ENCODE measurements at places on chromosomes 7 and 10. TPM values are rescaled to one million over a fixed set of nuclear protein-coding genes. Genes with fewer than 3 reads are reported as not detected.

The UNCX gene
- not detected for total RNA-seq

The NCF1 gene
- total RNA-seq, result 2.3 TPM

GRCh38 chr10:96176985-96177384 is 46.9 kb downstream of the ZNF518A start:
- no peaks in the 10 kb centered on the region for H3K27me3 ChIP-seq
- no peak overlapping the region for H3K27ac ChIP-seq
- DNase-seq, result no peak
- H3K36me3 ChIP-seq, result no peaks in the 10 kb centered on the region
- no peaks in the 10 kb centered on the region for H3K4me1 ChIP-seq

The NUTM2B gene
- total RNA-seq, result 0.37 TPM

DNA sequence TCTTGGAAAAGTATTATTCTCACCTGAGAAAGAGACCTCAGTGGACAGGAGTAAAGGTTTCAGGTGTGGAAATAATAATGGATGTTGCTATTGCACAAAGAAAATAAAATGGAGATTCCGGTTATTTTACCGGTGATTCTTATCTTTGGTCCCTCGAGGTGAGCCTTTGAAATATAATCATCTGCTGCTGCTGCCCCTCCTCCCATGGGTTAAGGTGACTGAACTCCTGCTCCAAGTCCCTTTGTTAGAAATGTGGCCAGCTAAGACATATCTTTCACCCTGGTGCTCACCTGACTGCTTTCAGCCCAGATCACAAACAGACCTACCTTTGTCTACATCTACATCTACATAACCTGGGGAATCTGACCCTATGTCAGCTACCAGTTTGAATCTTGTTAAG is 5.7 kb downstream of the CUBN start:
- H3K4me1 ChIP-seq, result peaks cover 20% of the 10 kb centered on the region
- H3K27me3 ChIP-seq, result no peaks in the 10 kb centered on the region
- no peak overlapping the region for H3K27ac ChIP-seq

The R3HCC1L gene
- 11.2 TPM for total RNA-seq

DNA sequence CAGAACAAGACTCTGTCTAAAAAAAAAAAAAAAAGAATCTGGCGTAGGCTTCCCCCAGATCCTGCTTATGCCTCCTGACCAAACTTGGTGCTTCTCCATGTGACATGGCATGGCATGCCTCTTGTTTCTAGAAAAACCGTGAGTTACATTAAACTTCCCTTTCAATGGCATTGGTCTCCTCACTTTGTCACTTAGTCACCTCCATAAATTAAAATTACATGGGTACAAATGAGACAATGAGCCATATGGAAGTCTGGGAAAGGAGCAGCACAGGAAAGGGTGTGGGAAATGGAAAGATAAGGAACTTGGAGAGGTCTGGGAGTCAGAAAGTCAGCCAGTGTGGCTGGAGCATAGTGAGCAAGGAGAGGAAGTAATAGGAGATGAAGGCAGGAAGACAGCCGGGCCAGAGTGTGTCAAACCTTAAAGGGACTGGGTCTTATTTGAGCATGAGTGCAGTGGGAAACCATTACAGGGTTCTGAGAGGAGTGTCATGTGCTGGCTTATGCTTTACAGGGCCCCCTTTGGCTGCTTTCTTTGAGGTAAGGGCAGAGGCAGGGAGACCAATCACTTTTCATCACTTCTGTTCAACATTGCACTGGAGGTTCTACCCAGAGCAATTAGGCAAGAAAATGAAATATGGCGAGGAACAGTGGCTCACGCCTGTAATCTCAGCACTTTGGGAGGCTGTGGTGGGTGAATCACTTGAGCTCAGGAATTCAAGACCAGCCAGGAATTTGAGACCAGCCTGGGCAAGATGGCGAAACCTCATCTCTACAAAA is 21.3 kb upstream of the ZMIZ2 start:
- no peaks in the 10 kb centered on the region for H3K27me3 ChIP-seq
- H3K4me3 ChIP-seq, result no peak overlapping the region
- H3K27ac ChIP-seq, result no peak overlapping the region
- H3K36me3 ChIP-seq, result no peaks in the 10 kb centered on the region

DNA sequence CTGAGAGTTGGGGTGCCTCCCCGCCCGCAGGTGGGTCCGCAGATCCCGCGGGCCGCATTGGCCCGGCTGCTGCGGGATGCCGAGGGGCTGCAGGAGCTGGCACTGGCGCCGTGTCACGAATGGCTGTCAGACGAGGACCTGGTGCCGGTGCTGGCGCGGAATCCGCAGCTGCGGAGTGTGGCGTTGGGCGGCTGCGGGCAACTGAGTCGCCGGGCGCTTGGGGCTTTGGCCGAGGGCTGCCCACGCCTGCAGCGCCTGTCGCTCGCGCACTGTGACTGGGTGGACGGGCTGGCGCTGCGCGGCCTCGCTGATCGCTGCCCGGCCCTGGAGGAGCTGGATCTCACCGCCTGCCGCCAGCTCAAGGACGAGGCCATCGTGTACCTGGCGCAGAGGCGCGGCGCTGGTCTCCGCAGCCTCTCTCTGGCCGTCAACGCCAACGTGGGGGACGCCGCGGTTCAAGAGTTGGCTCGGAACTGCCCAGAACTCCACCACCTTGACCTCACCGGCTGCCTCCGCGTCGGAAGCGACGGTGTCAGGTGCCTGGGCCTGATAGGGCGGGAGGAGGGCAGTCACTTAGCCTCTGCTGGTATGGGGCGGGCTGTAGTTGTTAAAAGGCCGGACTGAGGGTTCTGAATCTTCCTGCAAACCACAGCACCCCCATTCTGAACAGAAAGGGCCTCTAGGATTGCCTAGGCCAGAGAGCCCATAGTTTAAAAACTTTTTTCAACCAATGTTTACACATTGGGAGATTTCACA is 1.3 kb downstream of the FBXL15 start:
- peak overlapping the region; percentile 86 for H3K4me3 ChIP-seq
- no peaks in the 10 kb centered on the region for H3K36me3 ChIP-seq
- peak; percentile 59 for DNase-seq
- H3K4me1 ChIP-seq, result peaks cover 42% of the 10 kb centered on the region
- peak overlapping the region; percentile 87 for H3K27ac ChIP-seq
- no peaks in the 10 kb centered on the region for H3K27me3 ChIP-seq

The TRIP6 gene
- total RNA-seq, result 14.6 TPM

The PIK3CG gene
- 2.2 TPM for total RNA-seq

GRCh38 chr10:47253651-47254375 is 46.2 kb upstream of the GDF10 start:
- H3K27ac ChIP-seq, result no peak overlapping the region
- peak; percentile 23 for DNase-seq
- no peak overlapping the region for H3K4me3 ChIP-seq
- no peaks in the 10 kb centered on the region for H3K4me1 ChIP-seq
- no peaks in the 10 kb centered on the region for H3K27me3 ChIP-seq
- no peaks in the 10 kb centered on the region for H3K36me3 ChIP-seq

- H3K4me3 ChIP-seq, result no peak overlapping the region
- no peaks in the 10 kb centered on the region for H3K36me3 ChIP-seq
- no peaks in the 10 kb centered on the region for H3K4me1 ChIP-seq
- H3K27ac ChIP-seq, result no peak overlapping the region
Measured at GRCh38 chr7:42597300-42597699, 314.6 kb downstream of the C7orf25 start.

The DRGX gene
- total RNA-seq, result not detected

The ZNF804B gene
- total RNA-seq, result not detected

DNA sequence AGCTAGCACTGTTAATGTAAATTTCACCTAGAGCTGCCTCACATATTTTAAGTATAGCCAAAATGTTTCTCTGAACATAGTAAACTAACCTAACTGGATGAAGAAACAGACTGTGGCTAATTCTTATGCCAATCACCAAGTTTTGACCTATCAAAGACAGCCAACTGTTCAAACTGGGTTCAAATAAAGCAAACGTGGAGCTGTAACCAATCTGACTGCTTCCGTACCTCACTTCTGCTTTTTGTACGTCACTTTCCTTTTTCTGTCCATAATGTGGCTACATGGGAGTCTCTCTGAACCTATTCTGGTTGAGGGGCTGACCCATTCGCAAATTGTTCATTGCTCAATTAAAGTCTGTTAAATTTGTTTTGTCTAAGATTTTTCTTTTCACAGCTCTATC is 66.3 kb upstream of the ETV1 start:
- no peaks in the 10 kb centered on the region for H3K4me1 ChIP-seq
- H3K4me3 ChIP-seq, result no peak overlapping the region
- no peaks in the 10 kb centered on the region for H3K36me3 ChIP-seq
- DNase-seq, result no peak
- no peaks in the 10 kb centered on the region for H3K27me3 ChIP-seq

DNA sequence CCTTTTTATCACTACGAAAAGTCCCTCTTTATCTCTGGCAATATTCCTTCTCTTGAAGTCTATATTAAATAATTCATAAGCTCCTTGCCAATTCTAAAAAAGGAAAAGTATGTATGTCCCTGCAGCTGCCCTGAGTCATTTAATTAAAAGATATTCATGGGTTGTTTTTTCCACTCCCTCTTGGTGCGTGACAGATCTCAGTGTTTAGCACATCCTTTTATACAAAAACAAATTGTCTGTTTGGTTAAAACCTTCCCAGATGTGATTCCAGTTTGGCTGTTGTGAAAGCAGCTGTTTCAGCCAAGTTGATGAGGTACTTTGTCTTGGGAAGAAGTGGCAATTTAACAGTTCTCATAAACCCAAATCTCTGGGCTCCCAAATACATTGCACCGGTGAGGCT is 33.8 kb upstream of the PRLHR start:
- DNase-seq, result no peak
- no peaks in the 10 kb centered on the region for H3K27me3 ChIP-seq
- H3K36me3 ChIP-seq, result no peaks in the 10 kb centered on the region

DNA sequence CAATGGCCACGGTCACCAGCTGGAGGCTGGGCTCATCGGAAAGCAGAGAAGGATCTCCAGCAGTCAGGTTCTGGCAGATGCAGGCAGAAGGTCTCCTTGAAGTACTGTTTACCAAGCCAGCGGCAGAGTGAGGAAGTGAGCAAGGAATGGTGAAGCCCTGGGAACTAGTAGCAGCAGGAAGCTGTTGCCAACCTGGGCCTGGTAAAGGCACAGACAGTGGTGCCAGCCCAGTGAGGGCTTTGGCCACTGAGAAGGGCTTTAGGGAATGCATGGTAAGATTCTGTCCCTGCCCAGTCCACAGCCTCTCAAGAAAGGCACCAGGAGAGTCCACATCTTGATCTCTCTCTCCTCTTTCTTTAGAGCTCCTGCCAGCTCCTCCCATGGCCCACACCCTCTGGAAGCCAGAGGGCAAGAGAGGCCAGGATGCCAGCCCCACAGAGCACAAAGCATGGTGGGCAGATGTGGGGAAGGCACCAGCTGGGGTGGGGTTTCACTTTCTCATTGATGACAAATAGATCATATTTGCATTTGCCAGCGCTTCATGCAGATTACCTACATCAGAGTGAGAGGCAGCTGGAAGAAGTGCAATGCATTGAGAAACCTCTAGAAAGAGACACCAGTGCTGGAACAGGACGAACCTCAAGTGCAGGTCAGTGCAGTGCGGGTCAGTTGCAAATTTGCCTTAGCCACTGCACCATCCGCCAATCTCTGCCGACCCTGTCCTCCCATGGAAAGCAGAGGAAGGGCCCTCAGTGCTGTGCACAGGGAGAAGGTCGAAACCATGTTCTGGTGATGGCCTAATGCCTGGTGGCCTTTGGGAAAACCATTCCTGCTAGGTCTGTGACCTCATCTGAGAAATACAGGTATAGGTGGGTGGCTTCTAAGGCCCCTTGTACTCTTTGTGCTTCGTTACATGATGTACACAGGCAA is 667.8 kb upstream of the MKI67 start:
- no peak overlapping the region for H3K27ac ChIP-seq
- no peaks in the 10 kb centered on the region for H3K27me3 ChIP-seq

The UPK3B gene
- total RNA-seq, result 0.42 TPM

- DNase-seq, result no peak
- H3K27me3 ChIP-seq, result no peaks in the 10 kb centered on the region
- H3K4me3 ChIP-seq, result no peak overlapping the region
- H3K36me3 ChIP-seq, result no peaks in the 10 kb centered on the region
- no peaks in the 10 kb centered on the region for H3K4me1 ChIP-seq
Measured at GRCh38 chr7:2084781-2085505, 147.8 kb downstream of the MAD1L1 start.

Data from liver (tissue), 10 donors.